ENCODE measurements at places on chromosomes 11 and 22. TPM values are rescaled to one million over a fixed set of nuclear protein-coding genes. Genes with fewer than 3 reads are reported as not detected.

The TOM1 gene
- 40.3 TPM for polyA plus RNA-seq

The DCDC1 gene
- polyA plus RNA-seq: not detected

The EHD1 gene
- polyA plus RNA-seq: 43.9 TPM

The CDC45 gene
- 21.5 TPM for polyA plus RNA-seq

The F2 gene
- not detected for polyA plus RNA-seq

The TLCD5 gene
- polyA plus RNA-seq: 8.6 TPM

The ANO5 gene
- polyA plus RNA-seq: 0.48 TPM

The MS4A5 gene
- not detected for polyA plus RNA-seq

The DNAJB7 gene
- polyA plus RNA-seq: not detected

The CENPM gene
- 40.5 TPM for polyA plus RNA-seq

The KRTAP5-10 gene
- polyA plus RNA-seq: not detected

The OR52N4 gene
- not detected for polyA plus RNA-seq

The RCOR2 gene
- polyA plus RNA-seq: 23.5 TPM

The ACR gene
- 3.0 TPM for polyA plus RNA-seq

The RAB3IL1 gene
- 5.9 TPM for polyA plus RNA-seq

The TRIM48 gene
- polyA plus RNA-seq: not detected

The MS4A7 gene
- 4.8 TPM for polyA plus RNA-seq

The LRRC74B gene
- not detected for polyA plus RNA-seq

The FLRT1 gene
- 27.0 TPM for polyA plus RNA-seq

The SLC6A5 gene
- not detected for polyA plus RNA-seq

The CABP2 gene
- polyA plus RNA-seq: not detected

The SCGB1A1 gene
- polyA plus RNA-seq: 24.1 TPM

The SMTNL1 gene
- polyA plus RNA-seq: not detected

The CTSW gene
- polyA plus RNA-seq: 0.76 TPM

The FAM180B gene
- not detected for polyA plus RNA-seq

The DNAJB13 gene
- polyA plus RNA-seq: 0.36 TPM

The OR4X1 gene
- not detected for polyA plus RNA-seq

The MPEG1 gene
- 2.3 TPM for polyA plus RNA-seq

The PANX3 gene
- not detected for polyA plus RNA-seq

The WBP2NL gene
- polyA plus RNA-seq: 0.61 TPM

The CCDC87 gene
- polyA plus RNA-seq: 1.2 TPM

The MPPED1 gene
- 12.8 TPM for polyA plus RNA-seq

The KBTBD3 gene
- 5.1 TPM for polyA plus RNA-seq

The TCN2 gene
- 39.2 TPM for polyA plus RNA-seq

The CHST1 gene
- 17.4 TPM for polyA plus RNA-seq

The MAJIN gene
- not detected for polyA plus RNA-seq

The OR4C11 gene
- not detected for polyA plus RNA-seq

The PRSS23 gene
- 16.3 TPM for polyA plus RNA-seq

The MB gene
- 2.7 TPM for polyA plus RNA-seq

The MMP3 gene
- 0.15 TPM for polyA plus RNA-seq

The CTTN gene
- polyA plus RNA-seq: 57.5 TPM

The HBG2 gene
- 1.8 TPM for polyA plus RNA-seq

The CXCR5 gene
- 0.07 TPM for polyA plus RNA-seq

The UBQLN3 gene
- polyA plus RNA-seq: not detected

The PISD gene
- 43.0 TPM for polyA plus RNA-seq

The ROBO4 gene
- 7.4 TPM for polyA plus RNA-seq

The GRIA4 gene
- polyA plus RNA-seq: 4.8 TPM

The SHANK2 gene
- 9.2 TPM for polyA plus RNA-seq

The CSF2RB gene
- polyA plus RNA-seq: 0.20 TPM

The ABCG4 gene
- 2.2 TPM for polyA plus RNA-seq

The APOC3 gene
- not detected for polyA plus RNA-seq

The PLAAT2 gene
- not detected for polyA plus RNA-seq

The CYP2D6 gene
- 0.27 TPM for polyA plus RNA-seq

The MS4A8 gene
- 232 TPM for polyA plus RNA-seq

The SF3B2 gene
- 266 TPM for polyA plus RNA-seq

The OR51I1 gene
- polyA plus RNA-seq: not detected
